ENCODE measurements at places on chromosomes 2 and 18.

DNA sequence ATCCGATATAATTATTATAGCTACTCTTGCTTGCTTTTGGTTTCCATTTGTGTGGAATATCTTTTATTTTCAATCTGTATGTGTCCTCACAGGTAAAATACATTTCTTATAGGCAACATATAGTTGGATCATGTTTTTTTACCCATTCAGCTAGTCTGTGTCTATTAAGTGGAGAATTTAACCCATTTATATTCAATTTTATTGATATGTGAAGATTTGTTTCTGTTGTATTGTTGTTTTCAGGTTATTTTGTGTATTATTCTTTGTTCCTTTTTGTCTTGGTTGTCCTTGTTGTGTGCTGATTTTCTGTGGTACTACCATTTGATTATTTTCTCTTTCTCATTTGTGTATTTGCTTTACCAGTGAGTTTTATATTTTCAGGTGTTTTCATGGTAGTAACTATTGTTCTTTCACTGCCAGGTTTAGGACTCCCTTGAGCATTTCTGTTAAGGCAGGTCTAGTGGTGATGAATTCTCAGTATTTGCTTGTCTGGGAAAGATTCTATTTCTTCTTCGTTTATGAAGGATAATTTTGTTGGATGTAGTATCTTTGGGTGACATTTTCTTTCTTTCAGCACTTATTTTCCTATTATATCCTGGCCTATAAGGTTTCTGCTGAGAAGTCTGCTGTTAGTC lies 95.4 kb downstream of the ANKRD12 start:
- DNase-seq, result no peak

DNA sequence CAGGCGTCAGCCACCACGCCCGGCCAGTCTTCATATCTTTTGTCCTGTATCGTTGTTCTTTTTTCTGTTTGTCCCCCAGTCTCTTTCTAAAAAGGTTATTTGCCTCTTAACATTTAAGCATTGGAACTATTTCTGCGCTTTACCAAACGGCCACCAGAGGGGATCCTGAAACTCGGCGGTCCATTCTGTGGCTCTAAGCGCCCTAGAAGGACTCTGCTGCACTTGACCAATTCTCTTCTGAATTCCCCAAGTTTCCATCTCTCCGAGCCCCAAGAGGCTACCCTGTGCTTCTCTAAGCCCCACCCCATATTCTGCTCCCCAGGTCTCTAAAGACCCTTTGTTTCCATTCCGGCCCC lies 33.1 kb upstream of the REG3G start:
- DNase-seq, result peak; percentile 37

DNA sequence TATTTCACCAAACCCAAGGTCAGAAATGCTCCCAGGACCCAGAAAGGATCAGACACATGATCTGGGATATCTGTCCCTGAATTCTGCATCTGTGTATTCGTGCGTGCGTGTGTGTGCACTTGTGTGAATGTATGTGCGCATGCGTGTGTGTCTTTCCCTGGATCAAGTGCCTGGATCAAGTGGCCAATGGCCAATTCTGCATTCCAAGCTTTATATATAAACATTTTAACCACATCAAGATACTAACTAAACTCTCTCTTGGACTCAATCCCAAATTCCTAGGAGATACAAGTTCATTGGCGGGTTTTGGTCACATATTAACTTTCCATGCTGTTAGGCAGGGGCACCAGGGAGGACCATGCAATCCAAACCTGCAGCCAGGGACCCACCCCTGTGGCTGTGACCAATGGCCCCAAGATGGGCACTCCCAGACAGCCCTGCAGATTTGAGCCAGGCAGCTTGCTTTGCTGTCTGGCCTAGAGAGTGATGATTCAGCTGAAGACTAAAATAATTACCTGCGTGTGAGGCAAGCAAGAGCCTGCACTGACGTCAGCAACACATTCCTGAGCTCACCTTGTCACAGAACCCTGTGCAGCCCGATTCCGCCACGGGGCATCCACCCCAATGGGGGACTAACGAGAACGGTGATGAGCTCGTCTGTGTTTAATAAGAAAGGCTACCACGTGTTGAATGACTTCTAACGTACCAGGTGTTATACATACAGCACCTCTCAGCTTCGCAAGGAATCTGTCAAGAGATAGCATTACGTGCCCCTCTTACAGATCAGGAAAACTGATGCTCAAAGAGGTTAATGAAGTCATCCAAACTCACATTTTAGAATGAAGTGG lies 45.3 kb upstream of the ROCK2 start:
- DNase-seq, result no peak

- DNase-seq, result no peak
These were observed 244.1 kb downstream of the ACKR3 start for GRCh38 chr2:236813766-236814165.

Data from putamen (tissue), 1 donor.